Astrocyte of the hippocampus (primary cell): ENCODE measurements at places on chromosomes 4 and X.

DNA sequence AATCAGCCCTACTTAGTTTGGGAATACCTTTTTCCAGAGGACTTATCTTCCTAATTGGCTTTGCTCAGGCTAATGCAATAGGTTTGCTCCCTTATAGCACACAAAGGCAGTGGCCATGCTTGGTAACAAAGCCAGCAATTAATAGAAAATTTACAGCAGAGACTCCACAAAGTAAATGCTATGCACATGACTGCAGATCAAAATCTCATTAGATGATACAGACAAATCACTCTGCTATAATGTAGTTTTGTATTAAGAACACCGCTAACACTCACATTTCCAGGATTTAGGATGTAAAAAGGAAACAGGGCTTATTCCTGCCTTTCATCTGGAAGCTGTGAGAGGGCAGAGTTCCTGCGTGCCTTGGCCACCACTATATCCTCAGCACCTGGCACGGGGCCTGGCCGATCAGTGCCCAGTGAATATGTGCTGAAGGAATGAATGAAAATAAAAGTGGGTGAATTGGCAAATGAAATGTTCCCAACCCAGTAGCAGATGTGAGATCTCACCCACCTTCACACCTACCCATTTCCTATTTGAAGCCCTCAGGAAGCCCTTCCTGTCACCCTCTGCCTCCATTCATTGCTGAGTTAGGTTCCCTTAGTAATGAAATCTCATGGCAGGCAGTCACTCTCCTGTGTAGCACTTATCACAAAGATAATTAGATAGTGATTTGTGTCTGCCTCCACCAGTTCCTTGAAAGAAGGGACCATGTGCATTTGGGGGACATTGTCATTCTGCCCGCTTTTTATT is 5.1 kb downstream of the SEPTIN6 start:
- peak; percentile 35 for DNase-seq

DNA sequence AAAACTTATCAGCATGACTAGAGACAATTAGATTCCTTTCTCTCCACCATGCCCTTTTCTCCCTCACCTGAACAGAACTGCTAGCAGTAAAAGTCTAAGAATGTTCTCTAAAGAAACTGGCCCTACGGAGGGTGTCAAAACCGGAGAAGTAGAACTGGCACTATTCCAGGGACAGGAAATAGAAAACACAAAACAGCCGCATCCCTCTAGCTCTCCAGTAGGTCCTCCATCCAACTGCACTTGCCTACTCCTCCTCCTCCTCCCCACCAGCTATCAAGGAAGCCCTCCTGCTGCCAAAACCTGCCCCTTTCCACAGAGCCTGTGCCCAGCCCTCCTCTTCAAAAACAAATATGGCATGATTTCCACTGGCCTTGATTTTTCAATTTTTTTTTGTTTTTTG is 28.4 kb downstream of the FUNDC1 start:
- DNase-seq: no peak

DNA sequence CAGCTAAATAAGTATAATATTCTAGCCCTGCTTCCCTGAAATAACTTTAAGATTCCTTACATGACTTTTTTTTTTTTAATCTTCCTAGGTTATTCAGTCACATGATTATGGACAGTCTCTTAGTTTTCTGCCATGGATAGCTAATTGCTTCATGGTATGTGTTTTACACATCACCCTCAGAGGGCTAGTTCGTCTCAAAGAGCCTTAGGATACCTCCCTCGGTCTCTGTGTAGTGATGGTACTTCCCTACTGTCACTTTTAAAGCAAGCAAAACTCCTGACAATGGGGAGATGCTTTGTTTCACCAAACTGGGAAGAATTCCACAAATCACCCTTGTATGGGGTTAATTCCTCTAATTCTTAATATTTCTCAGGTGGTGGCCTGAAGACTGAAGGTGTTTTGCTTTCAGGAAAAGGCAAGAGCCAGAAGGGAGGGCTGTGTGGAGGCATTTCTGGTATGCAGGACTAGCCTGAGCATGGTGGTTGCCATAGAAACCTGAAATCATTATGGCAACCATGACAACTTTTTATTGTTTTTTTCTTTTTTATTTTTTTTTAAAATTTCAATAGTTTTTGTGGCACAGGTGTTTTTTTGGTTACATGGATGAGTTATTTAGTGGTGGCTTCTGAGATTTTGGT is 70.4 kb downstream of the BEX3 start:
- DNase-seq: peak; percentile 70

GRCh38 chr4:123536225-123536624 is 139.6 kb downstream of the SPRY1 start:
- no peak for DNase-seq

DNA sequence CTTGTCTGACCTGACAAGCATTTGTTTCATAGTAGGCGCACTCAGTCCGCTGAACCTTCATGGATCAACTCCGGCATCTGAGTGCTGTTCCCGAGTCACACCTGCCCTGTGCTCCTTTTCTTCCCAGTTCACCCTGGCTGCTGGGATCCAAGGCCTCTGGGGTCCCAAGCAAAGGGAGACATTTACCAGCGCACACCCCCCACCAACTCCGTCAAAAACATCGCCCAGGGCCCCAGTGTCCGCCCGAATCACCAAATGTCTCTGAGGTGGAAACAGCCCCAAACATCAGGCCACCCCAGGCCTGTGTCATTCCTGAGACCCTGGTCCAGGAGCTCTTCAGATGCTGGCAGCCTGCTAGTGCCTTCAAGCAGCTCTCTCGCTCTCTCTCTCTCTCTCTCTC is 5.1 kb downstream of the BLOC1S4 start:
- no peak for DNase-seq

GRCh38 chr4:38740303-38740702 is 42.5 kb downstream of the TLR10 start:
- no peak for DNase-seq

DNA sequence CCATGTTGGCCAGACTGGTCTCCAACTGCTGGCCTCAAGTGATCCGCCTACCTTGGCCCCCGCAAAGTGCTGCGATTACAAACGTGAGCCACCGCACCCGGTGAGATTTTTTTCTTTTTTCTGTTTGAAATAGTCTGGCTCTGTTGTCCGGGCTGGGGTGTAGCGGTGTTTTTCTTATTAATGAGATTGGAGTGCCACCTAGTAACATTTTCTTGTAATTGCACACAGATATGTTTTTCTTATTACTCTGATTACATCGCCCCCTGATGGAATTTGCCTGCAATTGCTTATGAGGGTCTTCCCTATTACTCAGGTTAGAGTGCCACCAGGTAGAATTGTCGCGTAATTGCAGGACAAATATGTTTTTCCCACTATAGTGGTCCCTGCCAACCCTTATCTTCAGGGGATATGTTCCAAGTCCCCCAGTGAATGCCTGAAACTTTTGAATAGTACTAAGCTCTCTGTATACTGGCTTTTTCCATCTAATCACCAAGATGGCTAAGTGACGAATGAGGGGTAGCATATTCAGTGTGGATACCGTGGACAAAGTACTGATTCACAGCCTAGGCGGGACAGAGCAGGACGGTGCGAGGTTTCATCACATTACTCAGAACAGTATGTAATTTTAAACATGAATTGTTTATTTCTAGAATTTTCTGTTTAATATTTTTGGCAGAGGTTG is 8.6 kb upstream of the PDHA1 start:
- peak; percentile 11 for DNase-seq

DNA sequence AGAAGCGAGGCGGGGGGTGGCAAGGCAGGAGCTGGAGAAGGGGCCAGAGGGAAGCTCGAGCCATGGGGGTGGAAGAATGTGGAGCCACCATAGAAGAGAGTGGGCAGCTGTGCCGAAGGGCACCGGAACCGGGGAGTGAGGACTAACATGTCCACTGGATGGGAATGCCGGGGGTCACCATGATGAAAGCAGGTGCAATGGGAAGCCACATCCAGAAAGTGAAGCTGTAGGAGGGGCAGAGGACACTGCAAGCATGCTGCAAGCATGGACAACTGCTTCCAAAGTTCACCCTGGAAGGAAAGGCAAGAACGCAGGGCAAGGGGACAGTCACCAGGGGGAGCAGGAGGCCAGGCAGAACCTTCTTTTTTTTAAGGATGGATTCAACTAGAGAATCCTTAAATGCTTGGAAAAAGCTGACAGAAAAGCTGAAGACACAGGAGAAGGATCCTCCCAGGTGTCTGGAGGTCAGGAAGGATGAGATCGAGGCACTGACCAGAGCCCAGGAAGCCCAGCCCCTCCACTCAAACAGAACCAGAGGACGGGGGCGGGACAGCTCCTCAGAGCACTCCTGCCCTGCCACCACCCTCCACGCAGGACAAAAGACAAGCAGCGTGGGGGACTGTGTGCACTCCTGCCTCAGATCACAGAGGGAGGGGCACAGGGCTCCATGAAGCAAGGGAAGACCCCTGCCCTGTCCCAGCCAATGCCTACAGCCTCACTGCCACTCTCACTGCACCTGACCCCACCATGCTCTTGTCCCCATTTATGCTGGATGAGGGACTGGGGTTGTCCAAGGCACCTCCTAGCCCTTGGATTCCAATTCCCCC is 169.2 kb downstream of the AFAP1 start:
- DNase-seq: peak; percentile 36

GRCh38 chrX:39261446-39262147 is 460.3 kb downstream of the MID1IP1 start:
- peak; percentile 64 for DNase-seq

- DNase-seq: no peak
These were observed 22.1 kb downstream of the UVSSA start for GRCh38 chr4:1369091-1369450.

DNA sequence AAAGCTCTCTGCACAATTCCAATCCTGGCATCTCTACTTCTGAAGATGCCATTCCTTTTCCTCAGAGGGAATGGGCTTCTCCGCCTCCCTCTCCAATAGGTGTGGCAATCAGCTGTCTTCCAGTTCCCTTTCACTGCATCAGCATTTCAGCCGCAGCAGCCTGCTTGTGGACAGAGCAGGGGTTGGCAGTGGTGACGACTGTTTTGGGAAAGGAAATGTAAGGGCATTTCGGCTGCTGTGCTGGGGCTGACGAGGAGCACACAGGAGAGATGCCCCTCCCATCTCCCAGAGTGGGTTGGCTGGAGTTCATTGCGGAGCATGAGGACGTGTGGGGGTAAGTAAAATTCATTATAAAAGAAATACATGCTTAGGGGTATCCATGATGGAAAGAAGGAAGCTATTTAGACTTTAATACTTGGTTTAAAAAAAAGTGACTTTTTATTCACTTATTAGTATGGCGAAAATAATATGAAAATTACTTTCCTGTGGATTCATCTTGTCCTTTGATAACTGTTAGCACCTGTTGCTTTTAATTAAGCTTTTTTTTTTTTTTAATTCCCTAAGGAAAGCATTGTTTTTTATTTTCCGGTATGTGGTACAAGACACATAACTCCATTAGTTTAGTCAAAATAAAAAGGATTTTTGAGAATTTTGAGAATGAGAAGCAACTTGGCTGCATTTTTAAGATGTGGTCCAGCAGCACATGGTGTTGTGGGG is at the start of gene LIMCH1:
TSS of gene LIMCH1 (plus strand) at position 141 of the 717 bp plus-strand sequence. CDS start 67,839 bp downstream, outside the sequence.
- no peak for DNase-seq

GRCh38 chr4:119632216-119632615 is 3.6 kb upstream of the PDE5A start:
- DNase-seq: peak; percentile 39

GRCh38 chr4:2512396-2513135 is 23.9 kb upstream of the FAM193A start:
- DNase-seq: no peak

DNA sequence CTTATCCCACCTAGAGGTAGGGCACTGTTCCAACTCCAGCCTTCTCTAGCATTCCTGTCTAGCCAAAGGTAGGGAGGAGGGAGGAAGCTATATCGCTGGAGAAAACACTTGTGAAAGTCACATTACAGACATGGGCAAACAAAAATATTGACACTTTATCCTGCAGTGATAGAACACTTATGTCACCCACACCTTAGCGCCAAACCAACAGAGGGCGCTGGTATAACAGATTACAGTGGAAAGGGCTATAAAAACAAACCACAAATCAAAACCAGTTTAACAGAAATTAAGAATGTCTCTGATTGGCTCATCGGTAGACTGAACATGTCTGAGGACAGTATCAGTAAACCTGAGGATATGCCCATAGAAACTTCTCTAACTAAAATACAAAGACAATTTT is 451.3 kb downstream of the TLL1 start:
- peak; percentile 7 for DNase-seq

GRCh38 chr4:81531410-81531809 is 59.7 kb upstream of the RASGEF1B start:
- no peak for DNase-seq

DNA sequence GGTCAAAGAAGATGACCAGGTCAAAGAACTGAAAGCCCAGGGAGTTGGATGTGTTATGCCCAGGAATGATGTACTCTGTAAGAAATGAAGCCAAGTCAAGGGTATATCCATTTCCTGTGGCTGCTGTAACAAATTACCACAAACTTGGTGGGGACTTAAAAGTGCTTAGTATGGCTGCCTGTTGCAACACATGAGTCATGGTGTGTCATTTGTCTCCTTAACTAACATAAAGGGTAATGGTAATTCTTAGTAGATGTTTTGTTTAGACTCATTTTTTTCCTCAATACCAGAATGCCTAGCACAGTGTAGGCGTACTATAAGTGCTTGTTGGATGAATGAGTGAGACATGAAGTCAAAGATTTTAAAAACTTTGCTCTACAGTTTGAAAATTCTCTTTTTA is 45.7 kb downstream of the SYTL5 start:
- DNase-seq: peak; percentile 57

GRCh38 chrX:107579956-107580355 is 48.4 kb upstream of the PRPS1 start:
- no peak for DNase-seq

GRCh38 chr4:124450851-124451250 is 261.7 kb downstream of the ANKRD50 start:
- DNase-seq: no peak

DNA sequence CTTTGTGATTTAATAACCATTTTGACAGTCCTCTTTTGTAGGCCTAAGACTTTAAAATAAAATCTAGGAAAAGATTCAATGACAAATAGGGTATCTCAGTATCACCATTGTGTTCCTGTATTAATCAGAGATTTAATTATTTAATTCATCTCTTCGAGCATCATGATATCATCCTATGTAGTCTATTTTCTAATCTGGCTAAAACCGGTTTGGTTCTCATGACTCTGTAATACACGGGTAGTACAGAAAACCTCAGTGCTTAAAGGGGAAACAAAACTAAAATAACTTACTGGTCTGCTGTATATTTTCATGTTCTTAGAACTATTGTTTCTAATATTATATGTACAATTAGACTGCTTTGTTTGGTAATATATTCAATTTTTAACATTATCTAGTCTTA is 23.7 kb upstream of the FBXW7 start:
- DNase-seq: no peak

- DNase-seq: no peak
These were observed 147.3 kb downstream of the KLHL13 start for GRCh38 chrX:117969328-117969727.

- DNase-seq: no peak
These were observed 81.4 kb upstream of the TRIM2 start for GRCh38 chr4:153122855-153123254.

DNA sequence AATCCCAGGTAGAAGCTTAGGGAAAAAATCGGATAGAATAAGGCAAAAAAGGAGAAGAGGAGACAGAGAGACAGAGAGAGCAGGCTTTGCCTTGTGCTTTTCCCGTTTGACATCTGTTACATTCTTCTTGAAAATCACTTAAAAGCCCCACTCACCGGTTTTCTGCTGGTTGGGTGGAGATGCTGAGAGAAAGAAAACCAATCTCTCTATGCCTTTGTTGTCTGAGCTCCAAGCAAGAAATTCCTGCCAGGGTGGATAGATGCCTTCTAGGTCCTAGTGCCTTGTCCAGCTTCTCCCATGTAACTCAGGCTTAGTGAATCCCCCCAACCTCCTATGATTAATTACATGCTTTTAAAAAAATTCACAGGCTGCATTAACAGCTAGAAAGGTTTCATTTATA is at the start of gene DCX:
TSS of gene DCX (minus strand) at position 210 of the 400 bp plus-strand sequence. CDS start 1,794 bp downstream, outside the sequence.
- DNase-seq: no peak

GRCh38 chr4:143391895-143392294 is 55.2 kb downstream of the GAB1 start:
- DNase-seq: no peak
